ENCODE measurements at places on chromosomes 11 and 22.

- no peak for DNase-seq
Observed at GRCh38 chr11:27358296-27358695, 4.7 kb downstream of the CCDC34 start.

DNA sequence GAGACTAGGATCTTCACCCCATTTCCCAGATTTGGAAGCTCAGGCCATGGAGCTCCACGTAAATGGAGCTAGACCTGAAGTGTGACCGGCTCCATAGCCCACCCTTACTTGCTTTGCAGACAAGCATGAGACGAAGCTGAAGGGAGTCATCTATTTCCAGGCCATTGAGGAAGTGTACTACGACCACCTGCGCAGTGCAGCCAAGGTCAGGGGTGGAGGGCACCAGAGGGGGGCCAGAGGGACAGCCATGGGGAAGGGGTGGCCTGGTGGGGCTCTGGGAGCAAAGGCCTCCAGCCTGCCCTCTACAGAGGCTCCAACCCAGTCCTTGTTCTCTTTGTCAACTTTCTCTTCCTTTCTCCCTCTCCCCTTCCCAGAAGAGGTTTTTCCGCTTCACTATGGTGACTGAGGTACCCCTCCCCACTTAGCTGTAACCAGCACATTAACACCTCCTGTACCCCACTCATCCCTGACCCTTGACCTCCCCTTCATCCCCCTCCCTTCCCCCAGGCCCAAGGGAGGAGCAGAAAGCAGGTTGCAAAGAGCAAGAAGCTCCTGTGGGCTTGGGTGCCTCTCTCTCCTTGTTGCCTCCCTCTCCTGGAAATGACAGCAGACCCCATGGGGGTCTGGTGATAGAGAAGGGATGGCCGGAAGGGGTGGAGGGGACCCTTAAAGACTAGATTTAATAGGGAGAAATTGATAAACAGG is 23.8 kb downstream of the TREH start:
- DNase-seq, result no peak

- DNase-seq, result no peak
Observed at GRCh38 chr11:22349491-22349890, 11.3 kb downstream of the SLC17A6 start.

- DNase-seq, result no peak
Observed at GRCh38 chr11:60641940-60642339, 57.5 kb upstream of the MS4A8 start.

DNA sequence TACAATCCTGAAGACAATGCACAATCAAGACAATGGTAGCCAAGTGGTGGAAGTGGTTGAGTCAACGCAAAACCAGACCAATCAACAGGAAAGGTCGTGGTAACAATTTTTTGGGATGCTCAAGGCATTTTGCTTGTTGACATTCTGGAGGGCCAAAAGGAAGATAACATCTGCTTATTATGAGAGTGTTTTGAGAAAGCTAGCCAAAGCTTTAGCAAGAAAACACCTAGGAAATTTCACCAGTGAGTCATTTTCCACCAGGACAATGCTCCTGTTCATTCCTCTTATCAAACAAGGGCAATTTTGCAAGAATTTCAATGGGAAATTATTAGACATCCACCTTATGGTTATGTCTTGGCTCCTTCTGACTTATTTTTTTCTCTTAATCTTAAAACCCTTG is 1932.2 kb upstream of the RAG2 start:
- DNase-seq, result no peak

DNA sequence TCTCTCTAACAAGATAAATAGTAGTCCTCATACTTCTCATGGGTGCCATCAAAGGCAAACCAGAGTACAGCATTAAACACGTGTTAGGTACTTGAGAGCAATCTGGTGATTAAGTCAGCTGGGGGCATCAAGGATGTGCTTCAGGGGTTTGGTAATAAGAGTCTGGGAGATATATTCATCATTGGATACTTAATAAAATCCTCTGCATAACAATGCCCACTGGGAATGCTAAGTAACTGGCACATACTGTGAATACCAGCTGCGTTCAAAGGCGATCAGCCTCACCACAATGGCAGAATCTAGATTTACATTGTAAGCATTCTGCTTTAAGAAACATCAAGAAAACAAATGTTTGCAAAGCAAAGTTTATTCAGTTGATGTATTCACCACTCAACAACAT is 268.6 kb upstream of the PITPNB start:
- no peak for DNase-seq

DNA sequence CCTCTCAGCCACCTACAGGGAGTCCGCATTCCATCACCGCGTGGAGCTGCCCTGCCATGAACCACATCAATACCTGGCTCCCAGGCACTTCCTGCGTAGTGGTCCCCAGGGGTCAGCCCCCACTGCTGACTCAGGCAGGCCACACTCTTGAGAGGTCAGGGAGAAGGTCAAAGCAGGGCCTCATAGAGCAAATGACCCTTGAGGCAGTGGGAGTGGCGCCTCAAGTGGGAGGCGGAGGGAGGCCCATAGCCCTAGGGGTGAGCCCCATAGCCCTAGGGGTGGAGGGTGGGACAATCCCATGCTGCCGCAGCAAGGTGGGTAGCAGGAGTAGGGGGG is 5.0 kb downstream of the PRDX5 start:
- DNase-seq, result no peak

GRCh38 chr11:2160736-2161259 is at the start of gene INS:
INS (minus strand) TSS chr11:2161209; CDS start chr11:2160971, 238 bp downstream.
- DNase-seq, result no peak

- DNase-seq, result peak; percentile 87
Observed at GRCh38 chr11:11787305-11788062, 54.3 kb upstream of the USP47 start.

- no peak for DNase-seq
Observed at GRCh38 chr22:39474351-39475111, 17.7 kb downstream of the MGAT3 start.

DNA sequence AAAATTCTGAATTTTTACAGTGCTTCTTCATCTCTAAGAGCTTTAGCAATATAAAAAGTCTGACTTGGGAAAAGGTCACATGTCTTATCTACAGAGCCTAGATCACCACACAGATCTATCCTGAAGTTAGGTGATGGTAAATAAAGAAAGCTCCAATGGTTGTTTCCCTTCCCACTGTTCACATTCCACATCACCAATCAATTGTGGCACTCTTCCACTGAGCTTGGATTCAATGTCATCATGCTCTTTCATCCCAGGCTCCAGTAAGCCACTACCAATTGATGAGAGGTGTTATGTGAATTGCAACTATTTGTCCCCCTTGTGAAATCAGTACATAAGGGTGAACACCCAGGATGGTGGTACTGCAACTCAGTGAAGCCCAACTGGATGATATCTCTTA is 47.8 kb downstream of the ALG9 start:
- no peak for DNase-seq

- no peak for DNase-seq
Observed at GRCh38 chr11:122848186-122848585, 9.9 kb downstream of the CRTAM start.

GRCh38 chr11:92416971-92417725 is 192.5 kb downstream of the FAT3 start:
- DNase-seq, result no peak

- DNase-seq, result no peak
Observed at GRCh38 chr11:20221566-20221965, 61.3 kb upstream of the DBX1 start.

DNA sequence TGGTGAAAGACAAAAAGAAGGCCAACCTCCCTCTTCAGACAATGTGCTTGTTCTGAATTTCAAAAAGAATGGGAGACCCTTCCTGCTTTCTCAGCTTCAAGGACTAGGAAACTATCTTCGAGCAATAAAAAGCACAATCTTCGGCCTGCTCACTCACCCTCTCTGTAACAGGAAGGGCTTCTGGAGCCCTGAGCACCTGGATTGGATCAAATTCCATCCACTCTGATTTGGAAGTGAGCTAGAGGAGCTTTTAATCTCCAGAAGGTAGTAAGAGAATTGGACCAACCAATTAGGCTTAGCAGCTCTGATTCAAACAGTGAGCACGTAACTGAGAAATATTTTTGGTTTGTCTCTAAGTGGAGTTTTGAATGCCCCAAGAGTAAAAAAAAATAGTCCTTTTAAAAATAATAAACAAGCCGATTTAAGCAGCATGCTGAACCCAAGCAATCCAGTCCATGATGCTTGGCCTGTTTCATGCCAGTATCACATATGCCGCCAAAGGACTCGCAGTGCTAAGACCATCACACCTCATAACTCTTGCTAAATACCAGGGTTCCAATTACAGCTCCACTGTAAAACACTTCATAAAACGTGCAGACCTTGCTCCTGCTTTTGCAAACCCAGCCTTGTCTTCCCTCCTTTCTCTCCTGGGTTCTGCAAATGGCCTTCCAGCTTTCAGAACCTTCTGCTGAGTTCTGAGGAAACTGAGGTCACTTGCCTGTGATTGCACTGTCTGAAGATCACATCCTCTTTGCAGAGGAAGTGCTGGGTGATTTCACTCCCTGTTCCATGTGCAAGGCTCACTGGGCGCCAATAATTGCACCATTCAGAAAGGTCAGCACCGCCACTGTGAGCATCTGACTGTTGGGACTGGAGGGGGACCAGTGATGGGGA is 74.4 kb downstream of the SLC1A2 start:
- DNase-seq, result peak; percentile 53

- DNase-seq, result no peak
Observed at GRCh38 chr11:61785837-61786402, 6.5 kb downstream of the TMEM258 start.

DNA sequence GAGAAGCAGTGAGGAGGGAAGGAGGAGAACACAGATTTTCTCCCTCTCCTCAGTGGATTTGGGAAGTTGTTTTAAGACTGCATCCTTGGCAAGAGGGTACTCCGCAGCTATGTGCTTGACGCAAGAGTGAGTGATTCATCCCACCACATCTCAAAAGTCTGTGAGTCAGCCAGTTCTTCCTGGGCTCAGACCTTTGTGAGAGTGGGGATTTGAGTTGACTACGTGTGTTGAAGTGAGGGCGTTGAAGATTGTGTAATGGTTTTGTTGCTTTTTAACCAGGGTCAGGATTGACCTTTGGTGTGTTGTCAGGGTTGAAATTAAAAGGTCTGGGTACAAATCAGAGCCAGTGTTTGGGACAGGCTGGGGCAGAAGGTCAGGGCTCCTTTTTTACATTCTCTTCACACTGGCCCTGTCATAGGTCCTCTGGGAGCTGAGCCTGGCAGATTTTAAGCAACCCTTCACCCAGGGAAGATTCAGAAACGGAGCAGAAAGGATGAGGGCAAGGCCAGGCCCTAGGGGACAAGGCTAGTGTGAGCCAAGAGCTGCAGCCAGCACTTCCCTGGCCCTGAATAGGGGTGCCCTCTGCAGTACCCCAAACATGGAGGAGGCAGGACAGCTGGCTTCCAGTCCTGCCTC is 4.2 kb upstream of the C11orf86 start:
- no peak for DNase-seq

DNA sequence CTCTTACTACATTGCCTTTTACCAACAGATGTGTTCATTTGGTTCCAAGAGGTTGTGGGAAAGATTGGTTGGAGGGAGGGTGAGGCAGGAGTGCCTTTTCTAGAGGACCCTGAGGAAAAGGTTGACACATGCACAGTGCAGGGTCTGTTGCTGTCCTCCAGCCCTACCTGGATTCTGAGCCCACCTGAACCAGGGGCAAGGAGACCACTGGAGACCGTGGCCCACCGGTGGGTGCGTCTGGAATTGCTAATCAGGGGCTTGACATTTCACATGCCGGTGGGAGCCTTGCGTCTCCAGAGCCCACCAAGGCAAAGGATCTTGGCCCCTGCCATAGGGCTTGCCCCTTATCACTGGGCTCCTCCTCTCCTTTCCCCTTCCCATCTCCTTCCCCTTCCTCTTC is 80.4 kb upstream of the ZBED5 start:
- no peak for DNase-seq

DNA sequence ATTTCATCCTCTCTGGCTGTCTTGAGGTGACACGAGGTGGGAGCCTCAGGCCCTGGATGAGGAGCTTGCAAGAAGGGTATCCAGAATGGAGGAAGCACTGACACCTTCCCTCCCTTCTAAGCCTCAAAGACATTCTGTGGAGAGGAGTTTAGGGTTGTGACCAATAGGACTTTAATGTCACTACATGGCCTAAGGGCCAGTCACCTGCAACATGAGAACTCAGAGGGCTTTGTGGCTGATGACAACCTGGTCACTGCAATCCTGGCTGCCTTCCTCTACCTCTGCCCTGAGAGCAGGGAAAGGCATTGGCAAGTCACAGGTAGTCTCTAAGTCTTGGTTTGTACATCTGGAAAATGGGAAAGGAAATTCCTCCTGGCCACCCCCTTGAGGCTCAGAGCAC is 33.7 kb downstream of the PISD start:
- no peak for DNase-seq

GRCh38 chr22:22507743-22508273 is 734 bp downstream of the ZNF280B start:
- peak; percentile 4 for DNase-seq

DNA sequence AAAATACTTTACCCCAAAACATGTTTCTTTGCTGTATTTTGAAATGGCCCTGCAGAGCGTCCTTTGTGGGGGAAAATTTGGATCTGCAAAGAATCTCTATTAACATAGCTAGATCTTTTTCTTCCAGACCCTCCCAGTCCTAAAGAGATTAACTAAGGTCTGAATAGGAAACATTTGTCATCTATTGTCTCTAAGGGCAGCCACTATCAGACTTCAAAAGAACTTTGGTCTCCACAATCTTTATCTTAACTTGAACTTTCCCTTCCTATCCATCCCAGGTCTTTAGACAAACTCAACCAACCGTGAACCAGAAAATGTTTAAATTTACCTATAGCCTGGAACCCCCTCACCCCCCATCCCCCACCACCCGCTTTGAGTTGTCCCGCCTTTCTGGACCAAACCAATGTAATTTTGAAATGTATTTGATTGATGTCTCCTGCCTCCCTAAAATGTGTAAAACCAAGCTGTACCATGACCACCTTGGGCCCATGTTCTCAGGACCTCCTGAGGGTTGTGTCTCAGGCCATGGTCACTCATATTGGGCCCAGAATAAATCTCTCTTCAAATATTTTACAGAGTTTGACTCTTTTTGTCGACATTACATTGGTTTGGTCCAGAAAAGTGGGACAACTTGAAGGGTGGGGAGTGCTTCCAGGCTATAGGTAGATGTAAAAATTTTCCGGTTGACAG is 3.5 kb upstream of the KRTAP5-9 start:
- DNase-seq, result no peak

DNA sequence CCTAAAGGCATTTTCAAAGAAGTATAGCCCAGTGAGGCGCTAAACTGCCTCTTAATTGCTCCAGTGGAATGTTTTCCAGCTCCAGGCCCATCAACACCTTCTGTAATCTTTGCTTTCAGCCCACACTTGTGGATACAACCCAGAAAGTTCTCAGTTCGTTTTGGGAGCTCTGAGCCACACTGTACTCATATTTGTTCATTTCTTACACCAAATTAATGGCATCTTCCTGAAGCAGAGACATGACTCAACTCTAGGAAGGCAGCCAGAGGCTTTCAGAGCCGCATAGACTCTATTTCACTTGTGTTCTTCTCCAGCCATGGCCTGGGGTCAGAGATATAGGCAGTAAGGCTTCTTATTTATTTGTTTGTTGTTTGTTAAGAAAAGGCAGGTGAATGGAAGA is 175.5 kb upstream of the NCAM1 start:
- no peak for DNase-seq

Measured in pons (tissue), 1 donor.